Activated CD4-positive, alpha-beta T cell treated with anti-CD3 and anti-CD28 coated beads, Interleukin-2, Interleukin-6, amounts not matched to agents 100 ng/mL and 50 ng/mL, durations not matched to agents 16 hours and 8 hours (primary cell): ENCODE measurements at places on chromosomes 12 and 14.

GRCh38 chr14:94292526-94292871, 569 bp downstream of the SERPINA10 start:
- no peak for DNase-seq

DNA sequence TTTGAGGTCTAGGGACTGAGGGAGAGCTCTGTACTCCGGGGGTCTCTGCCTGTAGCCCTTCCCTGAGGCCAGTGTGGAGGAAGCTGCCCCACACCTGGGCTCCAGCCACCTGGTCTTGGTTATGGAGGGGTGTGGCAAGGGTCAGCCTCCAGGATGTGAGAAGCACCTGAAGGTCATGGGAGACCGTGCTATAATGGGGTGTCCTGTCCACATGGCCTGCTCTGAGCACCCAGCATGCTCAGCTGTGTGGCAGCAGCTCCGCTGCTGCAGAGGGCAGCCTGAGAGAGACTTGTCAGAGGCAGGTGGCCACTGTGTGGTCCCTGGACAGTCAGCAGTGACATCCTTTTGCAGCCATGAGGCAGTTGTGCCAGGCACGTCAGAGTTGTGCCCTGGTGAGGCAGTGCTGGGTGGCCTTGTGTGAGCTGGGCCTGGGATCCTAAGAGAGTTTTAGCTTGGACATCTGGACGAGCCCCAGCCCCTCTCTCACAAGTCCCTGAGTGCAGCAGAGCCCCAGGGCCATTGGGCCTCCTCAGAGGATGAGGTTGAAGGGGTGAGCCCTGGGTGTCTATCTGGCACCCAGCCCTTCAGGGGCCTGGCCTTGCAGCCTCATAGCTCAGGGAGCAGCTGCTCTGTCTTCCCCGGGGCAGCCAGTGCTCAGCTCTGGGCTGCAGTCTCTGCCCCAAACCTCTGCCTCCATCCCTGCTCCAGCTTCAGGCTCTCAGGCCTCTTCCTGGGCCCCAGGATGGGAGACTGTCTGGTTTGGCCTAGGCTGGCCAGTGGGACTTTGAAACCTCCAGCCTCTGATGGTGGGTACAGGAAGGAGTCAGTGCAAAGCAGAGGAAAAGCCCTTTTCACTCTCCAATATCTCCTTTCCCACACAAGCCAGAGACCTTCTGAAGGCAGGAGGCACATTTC, 7.4 kb upstream of the ATG101 start:
- no peak for DNase-seq

DNA sequence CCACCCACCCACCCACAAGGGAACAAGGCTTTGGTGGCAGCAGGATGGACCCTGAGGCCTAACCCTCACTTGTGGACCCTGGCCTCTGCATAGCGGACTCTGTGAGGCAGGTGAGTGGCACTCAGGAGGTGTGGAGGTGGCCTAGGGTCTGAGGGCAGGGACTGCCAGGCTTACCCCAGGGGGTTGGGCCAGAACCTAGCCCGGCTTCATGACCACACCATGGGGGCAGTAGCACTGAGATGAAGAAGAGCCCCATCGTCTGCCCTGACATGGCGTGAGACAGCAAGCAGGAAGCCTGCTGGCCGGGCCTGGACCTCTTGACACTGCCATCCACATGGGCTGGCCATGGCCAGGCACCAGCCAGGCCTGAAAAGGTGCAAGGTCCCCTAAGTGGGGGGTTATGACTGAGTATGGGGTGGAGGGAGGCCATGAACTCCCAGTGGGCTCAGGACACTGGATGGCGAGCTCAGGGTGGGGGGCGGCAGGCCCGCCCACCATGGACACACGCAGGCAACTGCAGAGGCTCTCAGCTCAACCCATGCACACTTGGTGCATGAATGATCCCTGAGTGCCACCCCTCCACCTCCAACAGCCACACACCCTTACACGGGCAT, 29.3 kb downstream of the JAG2 start:
- no peak for DNase-seq

DNA sequence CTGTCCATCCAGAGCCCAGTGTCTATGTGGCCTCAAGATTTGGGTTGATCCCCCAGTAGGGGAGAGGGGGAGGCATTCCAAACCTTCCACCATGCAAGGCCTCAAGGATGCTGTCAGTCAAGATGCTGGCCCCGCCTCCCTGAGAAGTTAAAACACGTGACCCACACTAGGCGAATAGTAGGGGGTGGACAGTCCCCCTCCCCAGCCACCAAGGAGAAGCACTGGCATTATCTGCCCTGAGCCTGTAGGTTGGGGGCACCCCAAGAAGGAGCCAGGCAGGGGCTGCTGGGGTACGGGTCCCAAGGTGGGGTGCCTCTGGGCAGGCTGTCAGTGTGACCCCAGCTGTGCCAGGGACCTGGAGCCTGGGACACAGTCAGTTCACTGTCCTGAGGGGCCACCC, 2.3 kb downstream of the SLC25A29 start:
- DNase-seq, result no peak

- DNase-seq, result no peak
Measured at GRCh38 chr14:74979029-74979428, 23.6 kb upstream of the PGF start.

DNA sequence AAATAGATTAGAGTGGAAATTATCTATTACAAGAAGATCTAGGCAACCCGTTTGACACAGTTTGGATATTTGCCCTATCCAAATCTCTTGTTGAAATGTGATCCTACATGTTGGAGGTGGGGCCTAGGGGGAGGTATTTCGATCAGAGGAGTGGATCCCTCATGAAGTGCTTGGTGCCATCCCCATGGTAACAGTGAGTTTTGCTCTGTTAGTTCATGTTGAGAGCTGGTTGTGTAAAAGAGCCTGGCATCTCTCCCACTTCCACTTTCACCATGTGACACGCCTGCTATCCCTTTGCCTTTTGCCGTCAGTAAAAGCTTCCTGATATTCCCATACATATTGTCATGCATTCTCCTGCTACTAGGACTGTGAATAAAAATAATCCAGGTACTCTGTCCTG, 66.4 kb upstream of the FLRT2 start:
- DNase-seq, result no peak

DNA sequence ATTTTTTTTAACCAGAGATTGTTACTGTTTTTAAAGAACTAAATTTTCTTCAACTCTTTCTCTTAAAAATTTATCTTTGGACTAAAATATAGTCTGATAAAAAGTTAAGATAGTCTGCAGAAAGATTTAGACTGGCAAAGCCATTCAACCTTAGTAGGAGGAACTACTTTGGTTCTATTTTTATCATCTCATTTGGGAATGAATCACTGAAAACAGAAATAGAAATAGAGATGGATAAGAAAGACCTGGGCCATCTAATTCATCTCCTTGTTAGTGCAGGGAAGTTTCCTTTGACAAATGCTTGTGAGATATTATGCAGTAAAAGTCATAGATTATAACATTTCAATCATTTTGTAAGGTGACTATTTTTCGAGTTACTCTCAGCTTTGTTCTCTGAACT, 263.2 kb upstream of the NPAS3 start:
- DNase-seq, result no peak

DNA sequence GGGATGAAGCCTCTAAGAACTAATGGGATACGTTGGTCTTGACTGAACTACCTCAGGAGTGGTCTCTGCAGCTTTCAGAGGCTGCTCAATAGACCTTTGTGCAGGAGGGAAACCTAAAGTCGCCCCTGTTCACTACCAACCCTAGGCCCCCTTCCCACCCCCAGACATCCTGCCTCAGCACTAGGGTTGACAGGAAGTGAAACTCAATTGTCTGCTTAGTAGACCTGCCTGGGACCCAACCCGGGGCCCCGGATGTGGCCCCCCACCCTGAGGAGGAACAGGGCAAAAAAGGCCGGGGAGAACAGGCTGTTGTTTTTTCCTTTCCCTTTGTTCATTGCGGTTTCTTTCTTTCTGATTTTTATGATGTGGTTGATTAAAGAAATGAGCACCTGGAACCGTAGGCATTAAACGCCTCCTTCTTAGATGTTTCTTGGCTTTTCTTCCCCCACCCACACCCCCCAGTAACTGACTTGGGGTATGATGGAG, 1.6 kb upstream of the DGKA start:
- DNase-seq, result peak; percentile 93

- no peak for DNase-seq
Measured at GRCh38 chr12:25020621-25021243, 71.8 kb upstream of the BCAT1 start.

DNA sequence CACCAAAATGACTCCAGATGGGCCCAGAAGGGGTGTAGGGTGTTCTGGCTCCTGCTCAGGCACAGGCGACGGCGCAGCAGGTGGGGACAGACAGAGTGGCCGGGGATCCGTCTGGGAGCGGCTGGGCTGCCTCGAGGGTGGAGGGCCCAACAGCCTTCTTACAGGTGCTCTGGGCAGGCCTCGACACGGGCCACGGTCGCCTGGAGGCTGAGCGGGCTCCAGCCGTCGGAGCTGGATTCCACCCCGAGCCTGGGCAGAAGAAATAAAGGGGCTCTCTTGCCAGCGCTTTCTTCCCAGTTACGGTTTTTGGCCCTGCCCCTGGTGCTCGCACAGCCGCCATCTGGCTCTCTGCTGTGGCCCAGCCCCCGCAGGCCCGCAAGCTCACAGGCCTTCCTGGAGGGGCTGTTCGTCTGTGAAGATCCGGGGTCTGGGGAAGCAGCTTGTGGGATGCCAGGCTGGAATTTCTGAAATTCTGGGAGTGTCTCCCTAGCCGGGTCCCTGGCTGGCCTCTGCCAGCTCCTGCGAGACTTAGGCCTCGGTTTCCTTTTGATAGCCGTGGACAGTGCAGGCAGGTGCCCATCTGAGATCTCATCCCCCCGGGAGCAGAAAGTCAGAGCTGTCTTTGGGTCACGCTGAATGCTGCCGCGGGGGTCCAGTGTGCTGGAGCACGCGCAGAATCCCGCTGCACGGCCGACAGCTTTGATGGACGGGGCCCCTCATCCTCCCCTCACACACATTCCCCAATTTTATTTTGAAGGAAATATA, 122.7 kb downstream of the PAPOLA start:
- DNase-seq, result no peak

DNA sequence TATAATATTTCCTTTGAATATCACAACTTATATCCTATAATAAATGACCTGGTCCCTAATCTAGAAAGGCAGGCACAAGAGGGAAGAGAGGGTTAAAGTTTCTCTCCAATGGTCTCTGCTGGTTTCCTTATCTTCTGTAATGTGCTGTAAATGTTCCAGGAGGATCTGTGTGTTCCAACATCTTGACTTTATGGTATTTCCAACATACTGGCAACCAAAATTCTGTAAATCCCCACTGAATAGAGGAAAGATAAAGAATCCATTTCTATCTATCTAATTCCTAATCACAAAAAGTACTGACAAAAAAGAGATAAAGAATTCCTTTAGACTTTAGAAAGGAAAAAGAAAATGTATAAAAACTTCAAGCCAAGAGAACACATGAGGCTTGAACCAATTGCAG, 146.4 kb upstream of the CCDC198 start:
- DNase-seq, result no peak

DNA sequence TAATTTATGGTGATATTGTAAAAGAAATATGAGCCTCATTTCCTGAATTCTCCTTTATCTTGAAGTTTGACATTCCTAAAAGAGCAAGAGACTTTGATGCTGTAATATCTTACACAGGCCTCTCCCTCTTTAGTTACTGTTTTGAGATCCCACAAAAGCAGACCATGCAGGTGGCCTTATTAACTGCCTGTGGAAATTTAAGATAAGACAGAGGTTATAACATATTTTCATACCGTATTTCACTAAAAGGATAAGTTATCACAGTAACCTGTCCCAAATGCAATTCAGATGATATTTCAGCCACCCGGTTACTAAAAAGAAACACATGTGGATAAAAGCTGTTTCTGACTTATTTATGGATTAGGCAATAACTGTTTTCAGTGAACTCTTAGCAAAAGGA, 150.1 kb downstream of the NAV3 start:
- no peak for DNase-seq

GRCh38 chr14:53528185-53528671, 375.1 kb upstream of the DDHD1 start:
- DNase-seq, result no peak

- no peak for DNase-seq
Measured at GRCh38 chr12:103964805-103965204, 867 bp upstream of the TDG start.

DNA sequence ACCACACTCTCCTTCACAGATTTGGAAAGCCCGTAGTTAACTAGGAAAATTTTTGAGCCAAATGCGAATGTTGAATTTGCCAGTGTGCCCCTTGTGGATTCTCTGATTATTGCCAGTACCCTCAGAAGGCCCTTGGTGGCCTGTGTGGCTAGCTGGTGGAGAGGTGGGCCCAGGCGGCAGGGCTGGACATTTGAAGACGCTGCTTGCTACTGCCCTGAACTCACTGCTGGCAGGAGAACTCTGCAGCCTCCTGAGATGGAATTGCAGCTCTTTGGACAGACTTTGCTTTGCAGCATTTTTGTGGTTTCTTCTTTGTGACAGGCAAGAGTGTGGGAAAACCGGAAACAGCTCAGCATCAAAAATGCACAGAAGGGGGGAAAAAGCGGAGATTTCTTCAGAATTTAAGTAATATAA, 97.6 kb downstream of the TGFB3 start:
- DNase-seq, result no peak
